Hematopoietic multipotent progenitor cell treated with erythropoietin and hydrocortisone succinate and interleukin-3 and kit ligand, for 17 days (in vitro differentiated cells): ENCODE measurements at places on chromosomes 13 and 19.

- DNase-seq, result no peak
Observed at GRCh38 chr19:9727644-9728043, 40.9 kb downstream of the ZNF846 start.

- DNase-seq, result no peak
Observed at GRCh38 chr13:35460061-35460460, 16.4 kb downstream of the MAB21L1 start.

- DNase-seq, result no peak
Observed at GRCh38 chr19:18045307-18046050, 37.5 kb downstream of the ARRDC2 start.

DNA sequence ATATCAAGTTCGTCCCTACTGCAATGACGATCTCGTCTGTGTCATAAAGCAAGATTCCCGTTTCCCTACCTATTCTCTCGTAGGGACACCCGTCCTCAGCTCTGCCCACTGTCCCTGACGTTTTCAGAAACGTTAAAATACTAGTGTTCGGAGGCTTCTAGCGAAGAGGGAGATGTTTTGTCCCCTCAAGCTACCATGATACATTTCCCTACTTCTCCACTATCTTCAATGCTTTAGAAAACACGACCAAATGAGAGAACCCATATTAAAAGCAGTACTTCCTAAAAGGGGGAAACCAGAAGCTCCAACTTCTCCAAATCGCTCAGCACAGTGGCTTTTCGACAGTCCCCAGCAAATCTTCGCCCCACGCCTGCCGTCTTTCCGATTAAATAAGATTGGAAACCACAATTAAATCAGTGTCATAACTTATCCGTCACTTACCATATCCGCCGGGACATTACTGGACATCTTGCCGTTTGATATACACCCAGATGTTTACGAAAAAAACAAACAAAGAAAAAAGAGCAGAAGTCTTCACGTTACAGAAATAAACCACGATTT is 1.3 kb downstream of the UBL3 start:
- DNase-seq, result no peak

- no peak for DNase-seq
Observed at GRCh38 chr13:113791761-113792160, 32.7 kb downstream of the TMEM255B start.

DNA sequence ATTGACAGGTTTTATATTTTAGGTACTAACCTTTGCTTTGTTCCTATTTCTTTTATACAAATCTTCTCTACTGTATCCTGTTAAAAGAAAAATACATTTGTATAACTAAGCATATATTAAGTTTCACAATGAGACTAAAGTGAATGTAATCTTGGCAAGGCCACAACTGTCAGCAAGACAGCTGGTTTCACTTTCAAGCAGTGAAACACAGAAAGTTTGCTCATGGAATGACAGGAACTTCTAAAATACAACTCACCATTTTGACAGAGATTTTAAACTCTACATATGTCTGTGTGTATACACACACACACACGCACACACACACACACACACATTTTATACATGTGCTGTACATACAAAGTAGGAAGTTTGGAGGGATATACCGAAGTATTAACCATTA is 53.3 kb downstream of the PARP4 start:
- no peak for DNase-seq

DNA sequence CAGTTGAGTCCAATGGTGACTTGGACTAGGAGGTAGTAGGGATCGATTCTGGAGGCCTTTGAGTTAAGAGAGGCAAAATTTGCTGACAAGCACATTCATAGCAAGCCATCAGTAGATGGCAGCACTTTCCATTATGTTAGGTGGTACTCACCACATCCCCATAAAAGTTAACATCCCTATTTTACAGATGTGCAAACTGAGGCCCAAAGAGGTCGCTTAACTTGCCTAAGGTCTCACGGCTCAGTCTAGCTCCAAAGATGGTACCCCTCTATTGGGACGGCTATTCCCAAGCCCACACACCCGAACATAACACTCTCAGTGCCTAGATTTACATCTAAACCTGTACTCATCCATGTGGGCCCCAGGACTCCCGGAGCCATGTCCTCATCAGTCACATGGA is 21.5 kb upstream of the FOSB start:
- DNase-seq, result peak; percentile 59

GRCh38 chr19:19064811-19065745 is 1.3 kb downstream of the SLC25A42 start:
- peak; percentile 32 for DNase-seq

DNA sequence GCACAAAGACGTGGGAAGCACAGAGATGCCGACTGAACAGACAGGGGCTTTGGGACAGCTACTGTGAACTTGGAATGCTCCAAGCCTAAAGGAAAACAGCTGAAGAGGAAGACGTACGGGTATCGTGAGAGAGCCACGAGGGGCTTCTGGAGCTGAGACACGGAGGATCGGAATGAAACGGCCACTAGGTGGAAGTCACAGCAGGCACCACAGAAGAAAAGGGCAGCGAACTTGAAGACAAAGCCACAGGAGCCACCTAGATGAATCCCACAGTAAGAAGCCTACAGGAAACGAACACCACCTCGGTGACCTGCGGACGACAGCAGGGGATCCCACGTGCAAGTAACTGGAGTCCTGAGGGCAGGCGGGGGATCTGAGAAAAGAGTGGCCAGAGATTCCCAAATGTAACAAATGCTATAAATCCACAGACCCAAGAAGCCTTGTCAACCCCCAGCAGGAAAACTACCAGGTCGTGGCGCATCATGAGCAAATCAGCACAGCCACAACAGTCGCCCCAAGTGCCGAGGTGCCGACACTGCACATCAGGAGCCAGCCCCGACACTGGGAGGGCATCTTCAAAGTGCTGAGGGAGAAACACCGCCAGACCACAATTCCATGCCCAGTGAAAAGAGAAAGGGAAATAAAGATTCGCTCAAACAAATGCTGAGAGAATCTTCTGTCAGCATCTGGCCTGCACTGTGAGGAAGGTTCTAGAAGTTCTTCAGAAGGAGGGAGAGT is 39.3 kb upstream of the ISYNA1 start:
- DNase-seq, result no peak

GRCh38 chr19:19342086-19343015 is 21.7 kb downstream of the MAU2 start:
- peak; percentile 65 for DNase-seq

GRCh38 chr13:23651439-23651838 is 81.2 kb downstream of the TNFRSF19 start:
- DNase-seq, result no peak

DNA sequence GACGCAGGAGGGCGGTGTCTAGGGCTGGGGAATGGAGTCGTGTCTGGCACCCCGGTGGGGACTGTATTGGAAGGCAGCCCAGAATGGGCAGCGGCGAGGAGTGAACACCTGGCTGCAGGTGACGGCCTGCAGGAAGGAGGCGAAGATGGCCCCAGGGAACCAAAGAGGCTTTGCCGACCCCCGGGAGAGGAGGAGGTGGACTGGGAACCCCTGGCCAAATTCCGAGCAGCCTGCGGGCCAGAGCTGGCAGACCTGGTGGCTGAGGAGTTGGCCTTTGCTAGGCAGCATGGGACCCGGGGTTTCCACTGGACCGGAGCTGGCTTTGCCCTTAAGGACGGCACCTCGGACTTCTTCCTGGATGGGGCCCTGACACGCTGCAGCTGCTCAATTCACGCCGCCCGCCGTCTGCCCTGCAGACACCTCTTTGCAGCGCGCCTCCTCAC is 25.9 kb downstream of the ZSWIM9 start:
- no peak for DNase-seq

- no peak for DNase-seq
Observed at GRCh38 chr13:20177049-20177831, 15.5 kb downstream of the GJB2 start.

DNA sequence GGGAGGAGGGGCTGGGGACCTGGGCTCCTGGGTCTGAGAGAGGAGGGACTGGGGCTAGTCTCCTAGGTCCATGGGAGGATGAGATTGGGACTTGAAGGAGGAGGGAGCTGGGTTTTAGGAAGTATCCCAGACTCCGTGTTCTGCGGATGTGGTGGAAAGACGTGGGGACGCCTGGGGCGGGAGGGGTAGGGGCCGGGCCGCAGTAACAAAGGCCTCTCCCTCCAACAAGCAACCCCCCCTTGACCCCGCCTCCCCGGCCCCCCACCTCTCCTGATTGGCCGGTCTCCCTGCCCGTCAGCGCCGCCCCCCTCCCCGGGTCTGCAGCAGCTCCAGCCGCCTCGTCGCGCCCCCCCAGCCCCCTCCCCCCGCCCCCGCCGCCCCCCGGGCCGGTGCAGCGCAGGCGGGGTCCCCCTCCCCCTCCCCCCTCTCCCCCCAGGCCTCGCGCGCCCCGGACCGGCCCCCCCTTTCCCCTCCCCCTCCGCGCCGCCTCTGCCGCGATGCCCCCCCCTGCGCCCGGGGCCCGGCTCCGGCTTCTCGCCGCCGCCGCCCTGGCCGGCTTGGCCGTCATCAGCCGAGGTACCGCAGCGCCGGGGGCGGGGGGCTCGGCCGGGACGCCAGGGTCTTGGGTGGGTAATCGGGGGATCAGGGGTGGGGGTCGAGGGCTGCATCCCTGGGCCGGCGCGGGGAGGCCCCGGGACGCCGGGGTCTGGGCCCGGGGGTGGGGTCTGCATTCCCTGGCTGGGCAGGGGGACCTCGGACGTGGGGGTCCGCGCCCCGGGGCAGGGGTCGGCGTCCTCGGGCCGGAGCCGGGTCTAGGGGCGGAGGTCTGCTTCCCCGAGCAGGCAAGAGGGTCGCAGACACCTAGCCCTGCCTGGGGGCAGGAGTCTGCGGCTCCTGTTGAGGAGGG is at the start of gene IGLON5:
IGLON5 (plus strand) TSS at position 294 of the 907 bp plus-strand sequence; CDS start at position 498, 204 bp downstream.
- DNase-seq, result no peak

DNA sequence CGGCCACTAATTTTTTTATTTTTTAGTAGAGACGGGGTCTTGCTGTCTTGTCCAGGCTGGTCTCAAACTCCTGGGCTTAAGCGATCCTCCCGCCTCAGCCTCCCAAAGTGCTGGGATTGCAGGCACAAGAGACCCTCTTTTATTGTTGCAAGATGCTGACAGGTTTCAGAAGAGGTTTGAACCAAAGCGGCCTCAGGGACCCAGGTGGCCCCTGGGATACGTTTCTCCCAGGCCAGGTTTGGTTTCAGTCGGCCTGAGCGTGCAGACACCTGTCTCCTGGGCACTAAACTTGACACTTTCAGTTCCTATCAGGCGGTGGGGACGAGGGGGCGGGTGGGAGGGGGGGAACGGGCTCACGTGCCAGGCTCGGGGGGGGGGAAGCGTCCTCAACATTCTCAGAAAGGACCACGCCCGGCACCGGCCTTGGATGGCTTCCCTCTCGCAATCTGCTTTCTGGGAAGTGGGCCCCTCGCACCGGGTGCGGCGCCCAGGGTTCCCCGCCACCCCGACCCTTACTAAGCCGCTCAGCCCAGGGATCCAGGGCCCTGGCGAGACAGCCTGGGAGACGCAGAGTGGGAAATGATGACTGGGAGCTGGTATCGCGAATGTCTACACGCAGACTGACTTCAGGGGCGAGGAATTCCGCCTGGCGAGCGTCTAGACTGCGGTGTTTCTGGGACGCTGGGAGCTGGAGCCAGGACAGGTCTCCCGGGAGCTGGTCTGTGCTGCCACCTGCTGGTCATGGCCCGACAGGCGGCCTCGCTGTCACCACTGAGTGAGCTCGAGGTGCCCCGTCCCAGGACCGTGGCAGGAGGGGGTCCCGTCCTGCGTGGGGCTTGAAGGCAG is 91.6 kb downstream of the GNG7 start:
- DNase-seq, result peak; percentile 70

DNA sequence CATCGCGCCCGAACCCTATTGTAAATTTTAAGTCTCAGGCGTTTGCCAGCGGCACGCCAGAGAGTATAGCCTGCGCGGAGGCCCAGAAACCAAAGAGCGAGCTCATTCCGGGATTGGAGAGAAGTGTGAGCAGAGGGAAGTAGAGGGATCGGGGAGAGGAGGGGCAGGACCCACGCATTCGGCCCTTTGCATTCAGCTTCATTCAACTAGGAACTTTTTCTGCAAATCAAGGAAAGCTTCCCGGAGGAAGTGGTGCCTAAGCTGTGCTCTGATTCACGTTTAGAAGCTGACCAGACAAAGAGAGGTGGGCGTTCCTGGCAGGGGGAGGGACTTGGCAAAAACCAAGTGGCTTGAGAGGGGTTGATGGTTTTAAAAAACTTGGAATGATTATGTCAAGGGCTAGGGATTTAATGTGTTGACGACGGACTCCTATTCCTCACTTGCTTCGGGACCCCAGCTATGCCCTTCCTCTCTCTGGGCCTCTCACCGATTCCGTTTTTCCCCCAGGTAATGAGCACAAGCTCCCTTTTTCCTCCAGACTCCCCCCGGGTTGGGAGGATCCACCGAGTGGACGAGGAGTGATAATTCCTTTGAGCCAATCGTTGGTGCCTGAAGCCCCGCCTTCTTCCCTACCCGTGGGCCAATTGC is 811 bp upstream of the PRMT1 start:
- no peak for DNase-seq

- no peak for DNase-seq
Observed at GRCh38 chr13:109036078-109036780, 406.8 kb downstream of the MYO16 start.

GRCh38 chr19:3276341-3276799 is 51.9 kb downstream of the CELF5 start:
- no peak for DNase-seq

DNA sequence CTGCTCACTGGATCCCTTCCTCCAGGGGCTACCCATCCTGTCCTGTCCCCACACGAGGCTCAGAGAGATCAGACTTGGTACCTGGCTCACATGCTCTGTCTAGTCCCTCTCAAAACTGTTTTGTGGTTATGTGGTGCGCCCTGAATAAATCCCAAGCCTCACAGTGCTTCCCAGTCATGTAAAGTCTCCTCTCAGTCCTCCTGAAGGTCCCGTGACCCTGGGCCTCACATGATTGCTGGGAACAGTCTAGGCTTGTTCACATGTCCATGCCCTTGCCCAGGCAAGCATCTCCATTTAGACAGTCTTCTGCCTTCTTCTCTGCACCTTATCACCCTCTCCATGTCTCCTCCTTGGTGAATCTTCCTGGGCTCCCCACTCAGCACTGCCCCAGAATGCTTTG is 36.0 kb upstream of the POU2F2 start:
- no peak for DNase-seq

- DNase-seq, result no peak
Observed at GRCh38 chr13:39913928-39914327, 258.5 kb downstream of the COG6 start.

GRCh38 chr19:42529248-42529764 is 1.0 kb upstream of the CEACAM1 start:
- DNase-seq, result peak; percentile 34

DNA sequence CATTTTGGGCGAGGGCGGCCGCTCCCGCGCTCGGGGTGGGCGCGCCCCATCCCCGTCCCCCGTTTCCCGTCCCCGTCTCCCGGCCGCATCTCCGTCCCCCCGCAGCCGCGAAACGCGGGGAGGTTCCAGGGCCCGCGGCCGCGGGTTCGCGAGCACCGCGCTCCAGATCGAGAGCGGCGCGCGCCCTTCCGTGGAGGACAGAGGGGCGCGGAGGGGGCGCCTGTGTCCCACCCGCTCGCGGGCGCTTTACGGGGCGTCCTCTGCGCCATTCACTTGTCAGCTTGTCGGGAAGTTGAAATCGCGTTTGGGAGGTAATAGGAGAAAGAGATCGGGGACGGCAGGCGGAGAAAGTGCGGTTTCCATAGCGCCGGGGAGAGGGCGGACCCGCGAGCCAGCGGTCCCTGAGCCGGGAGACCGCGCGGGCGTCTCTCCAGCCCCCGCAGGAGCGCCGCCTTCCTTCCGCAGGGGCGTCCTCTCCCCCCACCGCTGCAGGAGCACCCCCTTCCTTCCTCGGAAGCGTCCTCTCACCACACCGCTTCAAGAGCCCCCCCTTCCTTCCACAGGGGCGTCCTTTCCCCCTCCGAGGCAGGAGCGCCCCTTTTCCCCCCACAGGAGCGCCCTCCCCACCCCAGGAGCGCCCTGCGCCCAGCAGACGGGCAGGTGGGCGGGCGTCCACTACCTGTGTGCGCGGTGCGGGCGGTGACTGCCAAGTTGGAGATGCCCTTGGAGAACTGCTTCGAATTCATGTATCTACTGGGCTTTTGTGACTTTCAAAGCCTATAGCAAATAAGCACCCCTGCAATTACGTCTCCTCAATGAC is 962 bp upstream of the IRS2 start:
- DNase-seq, result peak; percentile 69
